Activated naive CD4-positive, alpha-beta T cell treated with anti-CD3 and anti-CD28 coated beads, Interleukin-2, amount 10 ng/mL, durations not matched to agents 5 hours and 36 hours (primary cell): ENCODE measurements at places on chromosomes 1 and 21. TPM values are rescaled to one million over a fixed set of nuclear protein-coding genes. Genes with fewer than 3 reads are reported as not detected.

The ACOT11 gene
- total RNA-seq: 0.53 TPM

The GPR52 gene
- 1.3 TPM for total RNA-seq

The SPRR5 gene
- not detected for total RNA-seq

The MPL gene
- total RNA-seq: not detected

The COL18A1 gene
- 6.9 TPM for total RNA-seq

The NUAK2 gene
- 20.0 TPM for total RNA-seq

The ANXA9 gene
- not detected for total RNA-seq

The CORT gene
- 0.35 TPM for total RNA-seq

The PRRX1 gene
- not detected for total RNA-seq

The MYCBP gene
- 52.3 TPM for total RNA-seq

The NRIP1 gene
- 13.9 TPM for total RNA-seq

The WDR26 gene
- total RNA-seq: 88.5 TPM

The CRP gene
- not detected for total RNA-seq

The HOOK1 gene
- 11.1 TPM for total RNA-seq

The KRTAP12-3 gene
- total RNA-seq: not detected

The AADACL3 gene
- not detected for total RNA-seq

The DYNLT4 gene
- 1.3 TPM for total RNA-seq

The NCF2 gene
- total RNA-seq: 11.7 TPM

The DCST1 gene
- not detected for total RNA-seq

The CNKSR1 gene
- 5.0 TPM for total RNA-seq
